ENCODE measurements at places on chromosomes 6 and 20. TPM values are rescaled to one million over a fixed set of nuclear protein-coding genes. Genes with fewer than 3 reads are reported as not detected.

DNA sequence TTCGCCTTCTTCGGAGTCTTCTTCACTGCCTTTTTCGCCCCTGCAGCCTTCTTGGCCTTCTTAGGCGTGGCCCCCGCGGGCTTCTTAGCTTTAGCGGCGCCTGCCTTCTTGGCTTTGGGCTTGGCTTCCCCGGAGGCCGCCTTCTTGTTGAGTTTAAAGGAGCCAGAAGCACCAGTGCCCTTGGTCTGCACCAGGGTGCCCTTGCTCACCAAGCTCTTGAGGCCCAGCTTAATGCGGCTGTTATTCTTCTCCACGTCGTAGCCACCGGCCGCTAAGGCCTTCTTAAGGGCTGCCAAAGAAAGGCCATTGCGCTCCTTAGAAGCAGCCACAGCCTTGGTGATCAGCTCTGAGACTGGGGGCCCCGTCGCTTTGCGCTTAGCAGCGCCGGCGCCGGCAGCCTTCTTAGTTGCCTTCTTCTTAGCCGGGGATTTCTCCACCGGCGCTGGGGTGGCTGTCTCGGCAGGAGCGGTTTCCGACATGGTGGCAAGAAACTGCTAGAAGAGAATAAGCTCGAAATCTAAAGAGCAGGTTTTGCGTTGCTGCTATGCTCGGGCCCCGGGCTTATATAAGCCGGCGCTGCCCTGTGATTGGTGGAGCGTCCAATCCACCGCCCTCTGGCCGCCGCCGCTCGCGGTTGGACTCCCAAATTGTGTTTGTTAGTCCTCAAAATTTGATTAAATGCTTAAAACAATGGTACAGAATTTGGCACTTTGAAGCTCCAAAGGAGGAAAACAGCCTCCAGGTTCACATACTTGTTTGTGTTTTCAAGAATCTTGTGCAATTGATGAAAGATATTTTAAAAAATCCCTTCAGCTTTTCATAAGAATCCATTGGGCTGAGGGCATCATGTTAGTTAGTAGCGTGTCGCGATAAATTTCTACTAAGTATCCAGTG lies 44.9 kb downstream of the OR2B2 start:
- H3K4me1 ChIP-seq, result peaks cover 40% of the 10 kb centered on the region
- DNase-seq, result peak; percentile 64
- peak overlapping the region; percentile 63 for H3K4me3 ChIP-seq
- H3K27ac ChIP-seq, result peak overlapping the region; percentile 62
- no peaks in the 10 kb centered on the region for H3K27me3 ChIP-seq

DNA sequence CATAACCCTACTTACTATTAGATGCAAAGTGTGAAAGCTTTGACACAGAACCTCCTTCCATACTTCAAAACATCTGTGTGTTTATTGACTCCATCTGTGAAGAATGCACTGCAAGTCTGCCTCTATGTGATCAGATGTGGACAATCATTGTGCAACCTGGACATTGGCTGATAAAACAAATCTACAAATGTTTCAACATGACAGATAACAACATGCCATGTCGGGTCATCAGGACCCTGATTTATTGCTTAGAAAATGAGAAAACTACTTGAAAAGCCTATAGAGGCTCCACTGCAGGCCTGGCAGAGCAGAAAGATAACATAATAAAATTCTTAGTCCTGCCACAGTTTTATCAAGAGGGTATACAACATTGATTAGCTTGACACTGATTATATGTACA lies 1286.4 kb downstream of the GRIK2 start:
- H3K4me3 ChIP-seq, result no peak overlapping the region
- H3K4me1 ChIP-seq, result no peaks in the 10 kb centered on the region
- no peaks in the 10 kb centered on the region for H3K27me3 ChIP-seq
- H3K36me3 ChIP-seq, result no peaks in the 10 kb centered on the region

DNA sequence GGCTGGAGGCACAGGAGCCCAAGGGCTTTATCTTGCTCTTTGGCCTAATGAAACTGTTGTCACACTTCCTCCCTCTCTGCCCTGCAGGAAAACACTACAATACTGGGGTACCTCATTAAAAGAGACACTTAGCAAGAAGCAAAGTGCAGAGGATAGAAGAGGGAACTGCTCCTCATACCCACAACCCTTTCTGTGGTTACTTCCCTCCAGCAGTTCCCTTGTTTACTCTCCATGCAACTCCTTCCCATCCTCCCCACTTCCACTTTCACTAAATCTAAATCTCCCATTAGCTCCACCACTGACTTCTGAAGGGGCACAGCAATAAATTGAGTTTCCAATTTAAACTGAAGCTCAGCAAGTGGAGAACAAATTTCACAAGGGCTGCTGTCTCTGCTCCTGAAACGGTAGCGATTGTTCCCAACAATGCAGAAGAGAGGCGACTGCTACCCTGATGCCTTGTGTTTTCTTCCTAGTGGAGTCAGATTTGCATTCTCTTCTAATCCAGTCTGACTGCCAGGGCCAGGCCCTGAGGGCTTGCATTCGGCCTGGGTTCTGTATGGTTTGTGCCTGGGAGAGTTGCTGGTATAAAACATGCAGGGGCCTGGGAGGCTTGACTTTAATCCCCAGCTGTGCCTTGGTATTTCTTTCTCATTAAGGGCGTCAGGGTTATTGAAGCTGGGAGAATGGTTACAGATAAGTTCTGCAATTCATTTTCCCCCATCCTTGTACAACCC lies 454.7 kb downstream of the TFAP2B start:
- H3K27me3 ChIP-seq, result no peaks in the 10 kb centered on the region
- no peak for DNase-seq

IGF2R gene
- 77.5 TPM for total RNA-seq

DNA sequence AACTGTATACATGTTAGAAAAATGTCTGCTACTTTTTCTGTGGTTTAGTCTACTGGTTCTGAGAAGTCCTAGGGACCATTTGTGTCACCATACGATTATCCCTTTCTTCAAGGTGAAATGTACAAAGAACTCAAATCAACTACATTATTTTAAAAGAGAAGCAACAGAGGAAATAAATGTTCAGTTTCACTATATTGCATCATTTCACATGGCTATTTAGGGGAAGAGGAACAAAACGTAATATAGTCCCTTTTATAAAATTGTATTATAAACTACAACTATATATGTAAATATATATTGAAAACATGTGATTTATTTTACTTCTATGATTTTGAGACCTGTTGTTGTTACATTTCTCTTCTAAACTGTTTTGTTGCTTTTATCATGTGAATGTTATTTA lies 1308.0 kb downstream of the EPHA7 start:
- no peak overlapping the region for H3K27ac ChIP-seq
- H3K27me3 ChIP-seq, result no peaks in the 10 kb centered on the region
- H3K36me3 ChIP-seq, result no peaks in the 10 kb centered on the region
- no peak for DNase-seq
- no peak overlapping the region for H3K4me3 ChIP-seq

DNA sequence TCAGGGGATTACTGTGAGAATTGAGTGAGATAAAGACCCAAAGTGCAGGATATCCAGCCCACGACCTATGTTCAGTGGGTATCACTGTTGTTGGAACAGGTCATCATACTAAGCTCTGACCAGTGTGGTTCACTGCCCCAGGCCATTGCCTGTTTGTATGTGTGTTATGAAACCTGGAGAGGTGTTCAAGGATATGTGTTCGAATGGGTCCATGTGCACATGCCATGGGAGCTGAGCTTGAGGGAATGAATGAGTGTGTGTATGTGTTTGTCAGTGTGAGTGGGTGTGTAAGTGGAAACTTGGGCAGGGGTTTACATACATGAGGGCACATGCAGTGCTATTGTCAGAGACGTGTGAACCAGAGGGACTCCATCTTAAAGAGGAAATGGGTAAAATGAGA lies 17.7 kb upstream of the AHCY start:
- H3K36me3 ChIP-seq, result no peaks in the 10 kb centered on the region
- H3K27ac ChIP-seq, result no peak overlapping the region

- H3K36me3 ChIP-seq, result no peaks in the 10 kb centered on the region
- no peaks in the 10 kb centered on the region for H3K27me3 ChIP-seq
- peaks cover 22% of the 10 kb centered on the region for H3K4me1 ChIP-seq
- DNase-seq, result no peak
- no peak overlapping the region for H3K4me3 ChIP-seq
- H3K27ac ChIP-seq, result no peak overlapping the region
These were observed 208.0 kb downstream of the GMDS start for GRCh38 chr6:2037237-2037926.

GRCh38 chr20:25526446-25526845 lies 58.9 kb downstream of the NINL start:
- H3K4me3 ChIP-seq, result no peak overlapping the region
- no peak overlapping the region for H3K27ac ChIP-seq
- no peaks in the 10 kb centered on the region for H3K36me3 ChIP-seq

- no peaks in the 10 kb centered on the region for H3K4me1 ChIP-seq
- DNase-seq, result no peak
- H3K27ac ChIP-seq, result no peak overlapping the region
- H3K36me3 ChIP-seq, result no peaks in the 10 kb centered on the region
These were observed 21.5 kb upstream of the MAS1L start for GRCh38 chr6:29509239-29509638.

CLPSL1 gene
- total RNA-seq, result not detected

DNA sequence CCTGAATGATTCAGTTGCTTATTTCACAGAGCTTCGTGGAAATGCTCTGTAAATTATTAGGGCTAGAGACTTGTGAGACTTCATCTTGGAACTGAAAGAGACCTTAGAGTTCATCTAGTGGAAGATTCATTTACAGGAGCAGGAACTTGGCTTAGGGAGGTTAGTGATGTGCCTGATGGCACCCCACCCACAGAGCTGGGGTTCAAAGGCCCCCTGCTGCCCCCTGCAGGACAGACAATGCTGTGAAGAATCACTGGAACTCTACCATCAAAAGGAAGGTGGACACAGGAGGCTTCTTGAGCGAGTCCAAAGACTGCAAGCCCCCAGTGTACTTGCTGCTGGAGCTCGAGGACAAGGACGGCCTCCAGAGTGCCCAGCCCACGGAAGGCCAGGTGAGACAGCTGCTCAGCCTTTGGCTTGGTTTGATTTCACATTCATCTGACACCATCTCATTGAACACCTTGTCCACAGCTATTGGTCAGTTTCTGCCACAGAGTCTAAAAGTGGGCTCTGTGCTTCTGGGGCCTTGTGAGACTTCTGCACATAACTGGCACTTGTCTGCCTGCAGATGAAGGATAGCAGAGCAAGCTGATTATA lies 25.1 kb downstream of the MYBL2 start:
- peak; percentile 30 for DNase-seq
- H3K4me3 ChIP-seq, result no peak overlapping the region
- no peaks in the 10 kb centered on the region for H3K4me1 ChIP-seq
- H3K27me3 ChIP-seq, result no peaks in the 10 kb centered on the region
- no peak overlapping the region for H3K27ac ChIP-seq

DNA sequence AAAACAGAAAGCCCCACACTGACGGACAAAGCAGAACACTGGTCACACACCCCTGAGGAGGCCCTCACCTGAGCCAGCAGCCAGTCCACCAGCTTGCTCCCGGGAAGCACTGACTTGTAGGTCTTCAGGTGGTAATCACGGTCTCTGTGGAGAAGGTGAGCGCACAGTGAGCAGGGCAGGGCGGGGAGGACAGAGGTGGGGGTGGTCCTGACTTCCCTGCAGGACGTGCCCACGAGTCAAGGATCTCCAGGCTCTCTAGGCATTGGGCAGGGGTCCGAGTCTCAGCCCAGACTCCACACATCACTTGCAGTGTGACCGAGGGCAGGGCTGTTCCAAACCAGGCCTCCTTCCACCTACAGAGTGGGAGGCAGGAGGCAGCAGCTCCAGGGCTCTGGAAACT lies 151.7 kb downstream of the PREX1 start:
- H3K27ac ChIP-seq, result no peak overlapping the region
- no peaks in the 10 kb centered on the region for H3K4me1 ChIP-seq
- DNase-seq, result no peak
- no peak overlapping the region for H3K4me3 ChIP-seq
- no peaks in the 10 kb centered on the region for H3K27me3 ChIP-seq

DNA sequence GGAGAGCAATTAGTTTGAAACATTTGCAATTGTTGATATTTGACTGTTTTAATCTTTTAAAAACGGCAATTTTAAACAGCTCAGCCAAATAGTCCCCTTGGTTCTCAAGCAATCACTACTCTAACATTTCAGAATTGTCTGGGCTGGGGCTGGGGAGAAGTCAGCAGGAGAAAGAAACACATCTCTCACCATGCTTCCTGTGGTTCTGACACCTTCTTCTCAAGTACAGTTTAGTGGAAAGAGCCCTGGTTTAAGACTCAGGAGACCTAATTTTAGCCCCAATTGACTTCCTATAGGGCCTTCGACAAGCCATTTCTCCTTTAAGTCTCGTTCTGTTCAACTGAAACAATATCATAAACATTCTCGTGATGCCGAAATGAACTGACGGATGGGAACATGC lies 168.4 kb upstream of the CDYL start:
- DNase-seq, result no peak
- H3K4me3 ChIP-seq, result no peak overlapping the region

GRCh38 chr20:52193133-52193532 lies 1.6 kb upstream of the ZFP64 start:
- DNase-seq, result no peak
- H3K27me3 ChIP-seq, result no peaks in the 10 kb centered on the region
- no peak overlapping the region for H3K27ac ChIP-seq
- no peak overlapping the region for H3K4me3 ChIP-seq
- peaks cover 16% of the 10 kb centered on the region for H3K4me1 ChIP-seq
- no peaks in the 10 kb centered on the region for H3K36me3 ChIP-seq

NR2E1 gene
- not detected for total RNA-seq

GRCh38 chr6:5680095-5680494 lies 326.6 kb downstream of the NRN1 start:
- H3K27me3 ChIP-seq, result no peaks in the 10 kb centered on the region
- DNase-seq, result no peak
- no peaks in the 10 kb centered on the region for H3K4me1 ChIP-seq
- no peaks in the 10 kb centered on the region for H3K36me3 ChIP-seq

- no peaks in the 10 kb centered on the region for H3K4me1 ChIP-seq
- H3K36me3 ChIP-seq, result no peaks in the 10 kb centered on the region
- H3K27me3 ChIP-seq, result no peaks in the 10 kb centered on the region
- peak; percentile 67 for DNase-seq
These were observed 13.6 kb downstream of the TRAPPC3L start for GRCh38 chr6:116531675-116532570.

RGS17 gene
- total RNA-seq, result not detected

NOP56 gene
- 258 TPM for total RNA-seq

FAM209B gene
- 2.2 TPM for total RNA-seq

C6orf163 gene
- total RNA-seq, result 5.7 TPM

GRCh38 chr6:97113170-97113569 lies 169.8 kb downstream of the MMS22L start:
- H3K4me3 ChIP-seq, result no peak overlapping the region
- DNase-seq, result no peak
- H3K4me1 ChIP-seq, result no peaks in the 10 kb centered on the region
- H3K27me3 ChIP-seq, result no peaks in the 10 kb centered on the region

POU5F1 gene
- not detected for total RNA-seq

OR2J3 gene
- not detected for total RNA-seq

HCRTR2 gene
- not detected for total RNA-seq

- peak overlapping the region; percentile 100 for H3K27ac ChIP-seq
- H3K36me3 ChIP-seq, result peaks cover 12% of the 10 kb centered on the region
- peaks cover 21% of the 10 kb centered on the region for H3K4me1 ChIP-seq
These were observed 1.0 kb upstream of the NXT1 start for GRCh38 chr20:23349338-23350195.

OXT gene
- total RNA-seq, result not detected

- peak overlapping the region; percentile 48 for H3K4me3 ChIP-seq
- H3K36me3 ChIP-seq, result no peaks in the 10 kb centered on the region
- DNase-seq, result no peak
- peak overlapping the region; percentile 79 for H3K27ac ChIP-seq
These were observed 68.1 kb downstream of the HFE start for GRCh38 chr6:26155061-26155930.
